ENCODE measurements at places on chromosomes 7 and 10.

DNA sequence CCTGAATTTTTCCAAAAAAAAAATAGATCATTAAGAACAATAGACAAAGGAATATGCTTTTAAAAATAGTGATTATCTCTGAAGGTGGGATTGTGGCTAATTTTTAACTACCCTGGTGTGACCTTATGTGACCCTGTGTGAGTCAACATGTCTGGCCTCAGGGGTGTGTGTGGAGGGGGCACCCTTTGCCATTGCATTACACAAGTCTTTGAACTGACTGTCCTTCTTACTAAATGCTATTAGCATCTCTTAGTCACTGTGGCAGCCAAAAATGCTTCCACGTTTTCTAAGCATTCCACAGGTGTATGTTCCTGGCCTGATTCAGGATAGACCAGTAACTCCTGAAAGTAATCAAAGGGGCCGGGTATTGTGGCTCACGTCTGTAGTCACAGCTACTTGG, 175.4 kb downstream of the MGMT start:
- DNase-seq = no peak

GRCh38 chr7:67661-68395, 124.5 kb upstream of the FAM20C start:
- no peak for DNase-seq

- DNase-seq = no peak
These were observed 1.1 kb upstream of the AEBP1 start for GRCh38 chr7:44102846-44103565.

GRCh38 chr10:133183646-133184378, 23.8 kb downstream of the KNDC1 start:
- DNase-seq = no peak

GRCh38 chr10:59234816-59235429, 58.5 kb downstream of the PHYHIPL start:
- no peak for DNase-seq

- peak; percentile 49 for DNase-seq
These were observed 71.2 kb upstream of the EFCAB10 start for GRCh38 chr7:105652359-105652993.

DNA sequence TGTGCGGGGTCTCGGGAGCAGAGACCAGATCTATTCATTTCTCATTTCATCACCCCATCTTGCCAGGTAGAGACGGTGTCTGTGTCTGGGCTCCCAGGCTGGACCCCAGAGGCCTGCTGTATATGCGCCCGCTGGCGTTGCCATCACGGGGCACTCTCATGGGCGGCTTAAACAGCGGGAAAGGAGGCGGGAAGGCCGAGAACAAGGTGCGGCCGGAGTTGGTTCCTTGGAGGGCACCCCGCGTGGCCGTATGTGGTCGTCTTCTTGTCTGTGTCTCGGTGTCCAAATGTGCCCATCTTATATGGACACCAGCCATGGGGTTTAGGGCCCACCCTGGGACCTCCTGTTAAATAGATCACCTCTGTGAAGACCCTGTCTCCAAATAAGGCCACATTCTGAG, 2.1 kb upstream of the CFAP46 start:
- DNase-seq = no peak

DNA sequence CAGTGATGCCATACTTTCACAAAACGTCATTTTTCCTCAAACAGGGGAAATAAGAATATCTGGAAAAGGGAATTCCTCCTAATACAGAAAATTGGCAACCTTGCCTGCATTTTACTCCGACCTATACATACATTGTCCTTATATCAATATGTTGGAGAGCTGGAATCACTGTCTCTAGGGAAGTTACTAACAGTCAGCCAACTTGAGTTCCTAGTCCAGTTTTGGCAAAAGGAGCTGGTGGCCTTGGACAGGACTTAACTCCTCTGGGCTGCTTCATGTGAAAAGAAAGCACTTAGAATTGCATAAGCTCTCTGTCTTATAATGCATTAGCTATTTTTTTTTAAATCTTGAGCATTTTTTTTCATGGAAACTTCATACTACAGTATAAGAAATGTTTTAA, 174.2 kb upstream of the HGF start:
- no peak for DNase-seq

DNA sequence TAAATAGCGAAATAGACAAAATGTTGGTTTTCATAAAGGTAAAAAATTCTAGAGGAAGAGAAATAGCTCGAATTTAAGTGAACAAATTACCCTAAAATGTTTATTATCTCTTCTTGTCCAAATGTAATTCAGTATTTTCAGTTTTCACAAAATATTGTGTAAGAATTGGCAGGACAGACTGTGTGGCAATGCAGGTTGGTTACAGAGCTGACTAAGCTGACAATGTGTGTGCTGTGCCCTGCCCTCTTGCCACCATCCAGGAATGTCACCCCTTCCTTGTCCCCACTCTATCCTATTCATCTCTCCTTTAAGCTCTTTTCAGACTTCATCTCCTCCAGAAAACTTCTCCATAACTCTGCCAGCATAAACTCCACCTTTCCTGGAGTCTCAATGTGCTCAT, 46.1 kb downstream of the COL28A1 start:
- DNase-seq = no peak
